Stimulated activated effector memory CD8-positive, alpha-beta T cell treated with anti-CD3 and anti-CD28 coated beads, Interleukin-12 subunit alpha, Interleukin-12 subunit beta, amount 100 ng/mL, for 72 hours (primary cell): ENCODE measurements at places on chromosomes 6 and 20.

DNA sequence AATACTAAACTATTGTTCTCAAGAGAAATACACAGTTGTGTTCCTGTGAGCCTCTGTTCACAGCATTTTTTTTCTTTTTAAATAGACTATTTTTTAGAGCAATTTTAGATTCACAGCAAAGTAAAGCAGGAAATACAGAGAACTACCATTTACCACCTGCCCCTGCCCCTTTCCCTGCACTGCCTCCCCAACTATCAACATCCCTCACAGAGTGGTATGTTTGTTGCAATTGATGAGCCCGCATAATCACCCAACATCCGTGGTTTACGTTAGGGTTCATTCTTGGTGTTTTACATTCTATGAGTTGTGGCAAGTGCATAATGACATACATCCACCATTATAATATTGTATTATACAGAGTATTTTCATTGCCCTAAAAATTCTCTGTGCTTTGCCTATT lies 71.6 kb upstream of the TNFAIP3 start:
- DNase-seq, result no peak

DNA sequence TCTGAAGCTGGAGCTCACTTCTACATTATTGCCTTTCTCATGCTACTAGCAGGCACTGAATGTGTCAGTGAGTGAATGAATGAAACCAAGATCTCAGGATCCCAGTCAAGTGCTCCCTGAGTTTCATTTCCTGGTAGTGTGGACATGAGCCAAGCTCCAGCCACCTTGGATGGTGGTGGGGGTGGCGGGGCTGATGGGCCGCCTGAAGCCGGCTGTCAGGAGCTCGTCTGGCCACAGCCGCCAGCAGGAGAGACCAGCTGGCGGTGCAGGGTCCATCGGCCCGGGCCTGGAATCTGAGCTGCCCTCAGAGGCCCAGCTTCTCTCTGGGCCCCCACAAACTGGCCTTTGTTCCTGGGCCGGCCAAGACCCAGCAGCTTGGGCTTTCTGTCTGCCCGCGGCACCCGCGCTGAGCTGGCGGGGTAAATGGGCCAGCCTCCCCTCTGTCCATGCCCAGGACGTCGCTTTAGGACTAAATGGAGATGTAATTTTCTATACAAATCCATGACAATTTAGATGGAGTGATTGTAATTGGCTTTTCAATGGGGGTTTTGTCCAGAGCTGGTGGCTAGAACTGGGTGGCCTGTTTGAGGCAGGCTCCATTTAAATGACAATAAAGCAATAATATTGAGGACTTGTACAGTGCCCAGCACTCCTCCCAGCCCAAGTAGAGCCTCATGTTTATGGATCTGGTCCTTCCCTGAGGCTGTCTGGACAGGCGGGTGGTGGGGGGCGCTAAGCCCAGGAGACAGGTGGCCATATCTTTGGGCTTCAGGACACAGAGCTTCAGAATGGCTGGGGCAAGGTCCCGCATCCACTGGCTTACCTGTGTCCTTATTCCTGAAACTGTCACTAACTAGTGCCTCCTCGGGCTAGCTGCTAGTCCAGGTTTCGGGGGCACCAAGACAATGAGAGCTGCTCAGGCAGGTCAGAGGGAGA lies 43.5 kb downstream of the NOL4L start:
- DNase-seq, result no peak

DNA sequence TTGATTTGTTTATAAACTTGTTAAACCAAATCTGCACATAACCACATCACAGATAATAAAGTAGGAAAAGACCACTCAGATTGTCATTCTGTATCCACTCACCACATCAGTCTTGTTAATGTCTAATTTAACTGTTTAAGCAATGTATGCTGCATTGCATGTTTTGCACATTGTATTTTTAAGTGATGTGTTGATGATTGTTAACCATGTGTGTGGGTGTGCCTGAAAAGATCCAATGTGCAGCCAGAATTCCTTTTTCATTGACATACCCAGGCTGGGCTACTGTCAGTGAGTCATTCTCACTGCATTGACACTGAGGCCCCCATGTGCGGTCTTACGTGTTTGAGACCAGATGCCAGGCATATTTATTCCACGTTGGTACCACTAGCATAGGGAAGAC lies 167.3 kb downstream of the TRMT11 start:
- DNase-seq, result no peak

DNA sequence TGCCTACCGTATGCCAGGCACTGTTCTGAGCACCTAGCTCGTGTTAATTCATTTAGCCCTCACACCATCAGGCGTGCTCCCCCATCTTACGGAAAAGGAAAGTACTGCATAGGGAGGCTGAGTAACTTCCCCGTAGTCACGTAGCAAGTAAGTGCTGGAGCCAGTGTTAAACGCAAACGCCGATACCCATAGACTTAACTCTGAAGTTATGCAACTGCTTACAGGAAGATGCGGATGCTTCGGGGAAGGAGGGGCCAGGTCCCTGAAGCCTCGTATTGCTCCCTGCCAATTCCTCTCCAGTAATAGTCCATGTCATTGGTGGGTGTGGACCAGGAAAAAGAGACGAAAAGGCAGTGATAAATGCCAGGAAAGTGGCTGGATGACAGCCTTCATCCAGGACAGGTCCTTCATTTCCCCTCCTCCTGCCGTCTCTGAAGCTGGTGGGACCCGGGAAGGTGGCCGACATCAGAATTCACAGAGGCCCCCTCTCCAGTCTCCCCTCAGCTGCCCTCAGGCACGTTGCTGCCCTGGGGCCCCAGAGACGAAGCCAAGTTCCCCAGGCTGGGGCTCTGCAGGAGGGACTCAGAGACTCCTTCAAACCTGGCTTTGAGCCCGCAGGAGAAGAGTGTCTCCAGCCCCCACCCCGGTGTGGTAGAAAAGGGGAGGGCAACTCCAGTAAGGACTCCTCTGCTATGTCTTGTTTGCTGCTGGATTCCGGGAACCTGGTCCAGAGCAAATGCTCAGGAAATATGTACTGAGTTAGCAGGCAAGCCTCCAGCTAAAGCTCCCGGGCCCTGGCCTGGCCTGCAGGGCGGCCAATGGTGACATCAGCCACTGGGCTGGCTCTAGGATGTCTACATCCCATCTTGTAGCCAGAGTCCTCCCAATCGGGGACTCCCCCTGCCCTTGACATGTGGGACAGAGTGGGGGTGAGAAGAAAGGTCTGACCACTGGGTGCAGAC lies 37.8 kb downstream of the RAB44 start:
- DNase-seq, result no peak

- no peak for DNase-seq
Observed at GRCh38 chr6:36682328-36683144, 4.0 kb downstream of the CDKN1A start.

- no peak for DNase-seq
Observed at GRCh38 chr20:22374066-22374465, 210.3 kb downstream of the FOXA2 start.

DNA sequence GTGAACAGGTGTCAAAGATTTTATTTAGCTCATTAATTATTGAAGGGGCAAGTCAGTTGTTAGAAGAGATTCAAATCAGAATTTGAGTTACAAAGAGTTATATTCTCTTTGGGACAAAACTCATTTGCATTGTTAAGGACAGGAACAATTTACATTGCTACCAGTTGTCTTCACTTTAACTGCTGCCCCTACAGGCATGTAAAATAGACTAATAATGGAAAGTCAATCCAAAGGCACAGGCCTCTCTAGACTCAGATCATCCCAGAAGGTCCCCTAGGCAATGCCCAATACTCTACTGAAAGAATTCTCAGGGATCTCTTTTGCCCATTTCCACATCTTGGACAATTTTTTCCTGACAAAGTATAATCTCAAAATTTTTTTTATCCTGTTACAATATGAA lies 95.7 kb downstream of the SCP2D1 start:
- no peak for DNase-seq

- no peak for DNase-seq
Observed at GRCh38 chr6:22556266-22556665, 13.1 kb upstream of the HDGFL1 start.

DNA sequence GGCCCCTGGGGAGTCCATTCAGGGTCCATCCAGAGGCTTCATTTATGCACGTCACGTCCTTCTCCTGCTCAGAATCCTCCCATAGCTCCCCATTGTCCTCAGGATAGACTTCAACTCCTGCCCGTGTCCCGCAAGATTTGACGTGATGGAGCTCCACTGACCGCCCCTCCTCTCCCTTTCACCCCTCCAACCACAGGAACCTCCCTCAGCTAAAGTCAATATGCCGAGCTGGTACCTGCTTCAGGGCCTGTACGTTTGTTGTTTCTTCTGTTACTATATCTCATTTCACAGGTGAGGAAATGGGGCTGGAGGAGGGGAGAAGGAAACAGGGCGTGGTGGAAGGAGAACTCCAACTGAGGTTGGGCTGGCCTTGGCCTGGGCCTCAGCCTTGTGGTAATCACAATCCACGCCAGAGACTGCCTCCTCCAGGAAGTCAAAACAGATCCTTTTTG lies 38.6 kb downstream of the CEBPB start:
- DNase-seq, result no peak

- DNase-seq, result no peak
Observed at GRCh38 chr20:59349277-59349676, 48.9 kb downstream of the EDN3 start.

- no peak for DNase-seq
Observed at GRCh38 chr6:129136751-129137150, 253.8 kb downstream of the LAMA2 start.

- no peak for DNase-seq
Observed at GRCh38 chr20:57231951-57232428, 34.5 kb downstream of the BMP7 start.

- no peak for DNase-seq
Observed at GRCh38 chr6:35078226-35078850, 62.8 kb downstream of the TCP11 start.

- DNase-seq, result no peak
Observed at GRCh38 chr20:45450097-45450818, 19.3 kb upstream of the WFDC2 start.

DNA sequence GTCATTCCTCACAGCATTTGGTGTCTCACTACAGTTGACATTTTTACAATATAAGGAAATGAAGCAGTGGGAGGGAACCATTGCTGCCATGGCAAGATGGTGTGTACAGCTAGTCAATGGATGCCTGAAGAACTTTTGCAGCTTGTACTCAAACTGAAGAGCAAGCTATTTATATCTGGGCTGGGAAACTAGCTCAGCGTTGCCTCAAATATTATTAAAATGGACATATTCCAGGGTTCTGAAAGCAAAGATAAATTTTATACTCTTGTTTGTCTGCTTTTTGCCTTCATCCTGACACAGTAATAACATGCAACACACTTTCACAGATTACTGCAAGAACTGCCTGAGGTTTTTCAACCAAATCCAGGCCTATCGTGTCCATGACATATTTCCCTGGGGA lies 156.4 kb upstream of the COL21A1 start:
- DNase-seq, result no peak

- no peak for DNase-seq
Observed at GRCh38 chr20:13753436-13754036, 31.2 kb downstream of the ESF1 start.

- no peak for DNase-seq
Observed at GRCh38 chr6:152161501-152161900, 354.0 kb downstream of the ESR1 start.

- DNase-seq, result peak; percentile 76
Observed at GRCh38 chr6:134437376-134437775, 119.5 kb upstream of the SGK1 start.

DNA sequence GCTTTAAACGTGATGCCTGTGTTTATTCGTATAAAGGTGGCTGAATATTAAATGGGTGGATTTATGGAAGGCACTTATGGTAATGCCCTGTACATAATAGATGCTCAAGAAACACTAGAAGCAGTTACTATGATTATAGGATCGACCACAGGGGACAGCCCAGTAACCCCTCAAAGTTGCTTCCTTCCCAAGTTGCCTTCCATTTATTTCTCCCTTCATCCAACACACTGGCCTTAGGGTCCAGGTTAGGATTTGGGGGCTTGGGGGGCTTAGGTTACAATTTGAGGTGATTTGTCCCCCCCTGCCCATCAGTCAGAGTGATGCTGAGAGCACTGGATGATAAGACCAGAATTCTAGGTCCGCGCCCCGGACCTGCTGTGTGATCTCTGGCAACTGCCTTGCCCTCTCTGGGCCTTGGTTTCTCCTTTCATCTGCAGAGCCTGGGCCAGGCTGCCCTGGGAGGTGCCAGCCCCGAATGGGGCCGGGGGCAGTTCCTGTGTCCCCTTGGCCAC lies 101.5 kb downstream of the CEBPB start:
- DNase-seq, result no peak
